WTC11 (cell line): ENCODE measurements at places on chromosomes 12 and 14. TPM values are rescaled to one million over a fixed set of nuclear protein-coding genes. Genes with fewer than 3 reads are reported as not detected.

ADAMTS20 gene
- total RNA-seq, result 6.0 to 7.4 TPM (median 7.2 TPM) in 3 replicates

CFAP54 gene
- total RNA-seq, result 0.09 to 0.34 TPM (median 0.32 TPM) in 3 replicates

NANOG gene
- total RNA-seq, result 330 to 387 TPM (median 352 TPM) in 3 replicates

ALDH6A1 gene
- 21.6 to 32.1 TPM (median 30.6 TPM) in 3 replicates for total RNA-seq

DNA sequence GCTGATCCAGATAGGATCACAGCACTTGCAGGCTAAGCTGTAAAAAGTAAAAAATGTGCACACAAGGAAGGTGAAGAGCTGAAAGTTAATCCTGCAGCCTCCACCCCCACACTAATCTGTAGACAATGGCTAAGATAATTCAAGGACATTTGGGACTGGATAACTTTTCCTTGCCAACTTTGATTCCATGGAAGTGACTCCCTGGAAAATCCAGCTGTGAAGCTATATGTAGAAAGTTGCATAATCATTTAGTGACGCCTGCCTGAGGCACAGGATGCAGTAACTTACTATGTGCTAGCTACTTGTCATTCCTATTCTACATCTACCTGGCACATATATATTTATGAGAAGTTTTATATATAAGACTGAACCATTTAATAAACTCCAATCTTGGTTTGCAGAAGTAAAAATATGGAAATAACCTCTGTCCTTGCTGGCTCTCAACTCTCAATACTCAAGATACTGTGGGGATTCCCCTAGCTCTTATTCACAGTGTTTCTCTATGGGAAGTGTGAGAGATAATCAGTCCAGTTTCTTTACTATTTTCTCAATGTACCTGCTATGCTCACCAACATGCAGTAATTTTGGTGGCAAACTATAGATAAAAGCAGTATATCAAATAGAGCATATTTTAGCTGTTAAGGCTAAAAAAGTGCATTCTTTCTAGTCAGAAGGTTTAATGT, 14.8 kb downstream of the LDHB start:
- no peak for DNase-seq

DNA sequence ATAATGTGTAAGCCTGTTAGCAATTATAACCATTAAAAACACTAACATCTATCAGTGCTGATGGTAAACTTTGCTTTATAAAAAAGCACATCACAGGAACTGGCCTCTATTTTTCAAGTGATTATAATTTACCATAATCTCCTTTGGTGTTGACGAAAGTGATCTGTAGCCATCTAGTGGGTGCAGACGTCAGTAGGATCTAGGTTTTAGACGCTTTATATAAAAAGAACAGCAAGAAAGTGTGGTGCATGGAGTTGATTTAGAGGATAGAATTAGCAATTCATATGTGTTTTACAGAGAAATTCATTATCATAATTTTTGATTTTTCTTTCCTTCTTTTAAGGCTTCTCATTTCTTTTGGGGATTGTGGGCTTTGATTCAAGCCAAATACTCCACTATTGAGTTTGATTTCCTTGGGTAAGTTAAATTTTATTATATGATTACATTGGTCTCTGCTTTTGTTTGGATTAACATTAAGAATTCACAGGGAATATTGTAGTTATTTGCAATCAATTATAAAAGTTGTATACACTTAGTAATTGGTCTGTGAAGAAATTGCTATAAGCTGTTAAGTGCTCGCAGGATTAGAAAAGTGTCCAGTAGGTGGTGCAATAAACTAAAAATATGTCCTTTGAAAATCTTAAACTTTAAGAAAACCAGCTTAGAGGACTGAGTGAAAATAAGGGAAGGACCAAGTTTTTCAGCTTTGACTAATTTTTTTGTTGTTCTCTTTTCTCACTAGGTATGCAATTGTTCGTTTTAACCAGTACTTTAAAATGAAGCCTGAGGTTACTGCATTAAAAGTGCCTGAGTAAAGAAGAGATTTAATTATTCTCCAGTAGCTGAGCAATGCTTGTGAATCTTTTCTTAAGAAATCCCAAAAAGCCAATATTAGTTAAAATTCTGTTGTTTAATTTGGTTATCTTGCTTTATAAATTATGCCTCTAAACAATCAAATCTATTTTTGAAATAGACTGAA, 59.5 kb downstream of the ETNK1 start:
- DNase-seq, result no peak

DNA sequence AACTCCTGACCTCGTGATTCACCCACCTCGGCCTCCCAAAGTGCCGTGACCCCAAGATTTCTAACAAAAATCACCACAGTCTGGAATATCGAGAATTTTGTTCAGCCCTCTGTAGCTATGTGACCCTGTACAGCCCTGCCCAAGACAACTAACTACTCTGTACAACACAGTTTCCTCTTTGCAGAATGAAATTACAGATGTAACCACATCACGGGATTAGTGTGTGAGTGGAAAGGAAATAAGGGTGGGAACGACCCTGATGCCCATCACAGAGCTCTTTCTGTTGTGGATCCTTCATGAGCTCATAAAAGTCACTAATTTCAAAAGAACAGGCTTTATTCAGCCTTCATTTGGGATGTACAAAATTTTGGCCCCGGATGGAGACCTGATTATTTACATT, 50.5 kb upstream of the KRR1 start:
- no peak for DNase-seq
